NCI-H1436 (cell line): ENCODE measurements at places on chromosomes 11 and 22.

GRCh38 chr11:9717719-9718118, 53.8 kb downstream of the SWAP70 start:
- DNase-seq: no peak

DNA sequence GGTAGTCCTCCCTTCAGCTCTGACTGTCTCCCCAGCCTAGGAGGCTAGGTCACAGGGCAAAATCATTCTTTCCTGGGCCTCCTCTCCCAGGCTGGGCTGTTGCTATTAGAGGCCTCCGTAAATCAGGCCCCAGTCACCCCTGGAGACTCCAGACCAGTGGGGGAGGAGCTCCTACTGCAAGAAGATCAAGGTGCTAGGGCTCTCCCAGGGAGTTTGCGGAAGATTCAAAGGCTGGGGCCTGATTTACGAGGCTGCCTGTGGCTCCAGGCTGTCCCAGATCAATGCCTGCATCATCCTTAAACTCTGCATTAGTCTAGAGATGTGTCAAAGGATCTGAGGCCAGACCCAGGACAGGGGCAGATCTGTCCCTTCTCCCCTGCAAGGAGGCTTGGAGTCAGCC, 346.2 kb downstream of the TENM4 start:
- DNase-seq: no peak

DNA sequence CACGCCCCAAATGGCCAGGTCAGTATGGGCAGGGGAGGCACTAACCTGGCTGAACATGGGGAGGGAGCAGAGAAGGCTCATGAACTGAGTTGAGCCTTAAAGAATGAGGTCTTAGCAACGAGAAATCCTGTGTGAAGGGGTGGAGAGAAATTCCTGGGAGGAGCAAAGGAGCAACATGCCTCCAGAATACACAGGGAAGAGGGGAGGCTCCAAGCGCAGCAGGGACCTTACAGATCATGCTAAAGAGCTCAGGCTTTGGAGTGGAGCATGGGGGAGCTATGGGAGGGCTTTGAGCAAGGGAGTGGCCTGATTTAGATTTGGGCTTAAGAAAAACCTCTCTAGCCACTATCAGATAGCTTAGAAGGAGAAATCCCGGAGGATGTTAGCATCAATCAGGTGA, 88.1 kb downstream of the MN1 start:
- DNase-seq: no peak

DNA sequence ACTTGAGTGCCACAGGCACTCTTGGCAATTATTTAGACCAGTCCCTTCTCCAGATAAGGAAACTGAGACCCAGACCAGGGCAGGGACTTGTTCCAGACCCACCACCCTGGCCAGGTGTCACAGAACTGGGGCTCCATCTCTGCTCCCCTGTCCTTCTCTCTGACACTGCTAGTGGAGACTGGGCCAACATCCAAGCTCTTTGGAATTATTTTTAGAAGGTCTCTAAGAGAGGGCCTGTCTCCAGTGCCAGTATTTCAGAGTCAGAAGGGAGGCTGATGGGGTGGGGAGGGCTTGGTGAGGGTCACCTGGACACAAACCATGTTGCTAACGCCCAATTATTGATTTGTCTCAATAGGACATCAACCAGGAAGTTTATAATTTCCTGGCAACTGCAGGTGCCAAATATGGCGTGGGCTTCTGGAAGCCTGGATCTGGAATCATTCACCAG, 32.7 kb downstream of the POLR3H start:
- no peak for DNase-seq

DNA sequence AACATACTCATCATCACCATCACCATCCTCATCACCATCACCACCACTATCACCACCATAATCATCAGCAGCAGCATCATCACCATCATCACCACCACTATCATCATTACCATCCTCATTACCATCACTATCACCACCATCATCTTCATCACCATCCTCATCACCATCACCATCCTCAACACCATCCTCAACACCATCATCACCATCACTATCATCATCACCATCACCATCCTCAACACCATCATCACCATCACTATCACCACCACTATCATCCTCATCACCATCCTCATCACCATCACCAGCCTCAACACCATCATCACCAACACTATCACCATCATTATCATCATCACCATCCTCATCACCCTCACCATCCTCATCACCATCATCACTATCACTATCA, 16.6 kb downstream of the RTN4R start:
- no peak for DNase-seq

- no peak for DNase-seq
Observed at GRCh38 chr11:94675813-94676212, 92.3 kb upstream of the AMOTL1 start.

DNA sequence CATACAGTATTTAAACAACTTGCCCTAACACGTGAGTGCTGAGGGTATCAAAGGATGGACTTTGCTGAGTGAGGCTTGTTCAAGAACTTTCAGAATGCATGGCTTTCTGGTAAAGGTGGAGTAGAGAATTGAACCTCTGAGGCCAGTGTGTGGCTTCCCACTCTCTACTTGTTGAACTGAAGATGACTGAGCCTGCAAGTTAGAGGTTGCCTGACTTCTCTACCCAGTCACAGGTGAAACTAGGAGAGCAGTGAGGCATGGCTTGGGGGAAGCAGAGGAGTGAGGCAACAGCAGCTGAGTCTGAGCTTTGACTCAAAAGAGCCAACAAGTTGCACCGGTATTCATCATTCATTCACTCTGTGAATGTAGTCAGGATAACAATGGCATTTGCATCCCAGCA, 256.4 kb upstream of the SESN3 start:
- no peak for DNase-seq

DNA sequence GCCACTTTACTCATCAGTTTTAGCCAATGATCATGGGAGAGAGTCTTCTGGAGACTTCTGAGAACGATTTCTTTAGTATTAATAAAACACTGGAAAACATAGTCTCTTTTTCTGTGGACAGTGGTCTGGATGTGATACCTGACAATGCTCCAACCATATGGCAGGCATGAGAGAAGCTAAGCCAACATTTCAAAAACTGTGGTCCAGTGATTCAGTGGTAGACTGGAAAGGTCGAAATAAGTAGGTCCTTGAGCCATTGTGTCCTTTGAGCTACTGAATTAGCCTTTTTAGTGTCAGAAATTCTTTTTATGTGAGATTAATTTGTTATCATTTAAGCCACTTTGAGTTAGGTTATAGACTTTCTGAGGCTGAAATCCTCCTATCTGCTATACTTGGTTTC, 197.7 kb upstream of the CTSC start:
- no peak for DNase-seq

GRCh38 chr11:116427903-116428637, 344.7 kb downstream of the BUD13 start:
- DNase-seq: peak; percentile 48

GRCh38 chr11:61551634-61552033, 29.2 kb downstream of the SYT7 start:
- DNase-seq: no peak

DNA sequence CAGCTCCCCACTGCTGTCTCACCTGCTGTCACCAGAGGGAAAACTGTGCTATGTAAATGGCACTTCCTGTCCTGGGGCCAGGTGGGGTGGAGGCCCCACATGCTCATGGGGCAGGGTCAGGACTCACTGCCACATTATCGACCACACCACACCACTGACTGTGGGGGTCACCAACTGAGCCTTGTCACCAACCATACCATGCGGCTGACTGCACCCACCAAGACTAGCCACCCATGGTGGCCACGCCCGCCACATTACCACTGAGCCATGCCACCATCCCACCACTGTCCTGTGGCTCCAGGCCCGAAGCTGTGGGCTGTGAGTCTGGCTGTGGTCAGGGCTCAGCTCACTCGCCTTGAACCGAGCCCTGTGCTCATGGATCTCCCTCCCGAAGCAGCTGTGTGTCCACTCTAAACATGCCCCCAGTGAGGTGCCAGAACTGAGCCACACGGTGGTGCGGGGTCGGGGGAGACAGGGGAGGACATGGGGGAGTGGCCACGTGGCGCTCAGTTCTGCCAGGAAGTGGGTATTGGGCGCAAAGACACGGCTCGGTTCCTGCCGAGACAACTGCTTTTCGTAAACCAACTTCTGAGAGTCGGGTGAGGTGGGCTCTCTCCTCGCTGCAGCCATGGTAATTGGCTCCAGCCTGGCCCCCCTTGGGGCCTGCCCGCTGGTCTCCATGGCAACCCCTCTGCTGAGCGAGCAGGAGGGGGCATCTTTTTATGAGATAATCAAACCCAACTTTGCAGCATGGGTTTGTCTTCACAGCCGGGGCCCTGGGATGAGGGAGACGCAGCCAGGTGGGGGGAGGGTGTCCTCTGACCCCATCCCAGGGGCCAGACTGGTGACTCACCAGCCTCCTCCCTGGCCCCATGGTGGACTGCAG, 23.2 kb downstream of the RTN4R start:
- DNase-seq: no peak

DNA sequence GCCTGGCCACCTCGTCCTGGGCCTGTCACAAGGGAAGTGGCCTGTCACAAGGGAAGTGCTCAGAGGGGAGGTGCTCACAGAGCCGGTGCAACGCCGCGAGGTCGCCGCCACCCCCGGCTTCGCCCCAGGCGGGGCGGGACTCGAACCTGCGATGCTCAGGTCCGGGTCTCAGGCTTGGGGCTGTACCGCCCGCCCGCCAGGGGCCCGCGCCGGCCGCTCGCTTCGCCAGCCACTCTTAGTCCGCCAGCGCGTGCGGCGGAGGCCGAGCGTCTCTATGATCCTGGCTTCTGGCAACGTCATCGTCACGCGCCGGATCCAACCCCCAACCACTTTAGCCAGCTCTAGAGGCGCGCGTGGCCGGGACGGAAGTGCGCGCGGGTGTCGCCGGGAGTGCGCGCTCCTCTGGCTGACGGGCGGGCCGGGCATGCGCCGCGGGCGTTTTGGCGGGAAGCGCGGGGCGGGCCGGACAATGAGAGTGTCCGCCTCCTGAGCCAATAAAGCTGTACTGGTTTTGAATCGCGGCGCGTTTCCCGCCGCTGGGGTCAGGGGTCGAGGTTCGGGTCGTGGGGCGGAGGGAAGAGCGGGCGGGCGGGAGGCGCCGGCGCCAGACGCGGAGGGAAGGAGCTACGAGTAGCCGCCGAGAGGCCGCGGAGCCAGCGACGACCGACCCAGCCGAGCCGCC, at the start of gene TRMT2A:
TRMT2A (minus strand) TSS at position 276 of the 682 bp plus-strand sequence. CDS start 320 bp downstream, outside the sequence.
- peak; percentile 95 for DNase-seq

GRCh38 chr11:57407010-57407920, 16.8 kb upstream of the PRG2 start:
- no peak for DNase-seq

DNA sequence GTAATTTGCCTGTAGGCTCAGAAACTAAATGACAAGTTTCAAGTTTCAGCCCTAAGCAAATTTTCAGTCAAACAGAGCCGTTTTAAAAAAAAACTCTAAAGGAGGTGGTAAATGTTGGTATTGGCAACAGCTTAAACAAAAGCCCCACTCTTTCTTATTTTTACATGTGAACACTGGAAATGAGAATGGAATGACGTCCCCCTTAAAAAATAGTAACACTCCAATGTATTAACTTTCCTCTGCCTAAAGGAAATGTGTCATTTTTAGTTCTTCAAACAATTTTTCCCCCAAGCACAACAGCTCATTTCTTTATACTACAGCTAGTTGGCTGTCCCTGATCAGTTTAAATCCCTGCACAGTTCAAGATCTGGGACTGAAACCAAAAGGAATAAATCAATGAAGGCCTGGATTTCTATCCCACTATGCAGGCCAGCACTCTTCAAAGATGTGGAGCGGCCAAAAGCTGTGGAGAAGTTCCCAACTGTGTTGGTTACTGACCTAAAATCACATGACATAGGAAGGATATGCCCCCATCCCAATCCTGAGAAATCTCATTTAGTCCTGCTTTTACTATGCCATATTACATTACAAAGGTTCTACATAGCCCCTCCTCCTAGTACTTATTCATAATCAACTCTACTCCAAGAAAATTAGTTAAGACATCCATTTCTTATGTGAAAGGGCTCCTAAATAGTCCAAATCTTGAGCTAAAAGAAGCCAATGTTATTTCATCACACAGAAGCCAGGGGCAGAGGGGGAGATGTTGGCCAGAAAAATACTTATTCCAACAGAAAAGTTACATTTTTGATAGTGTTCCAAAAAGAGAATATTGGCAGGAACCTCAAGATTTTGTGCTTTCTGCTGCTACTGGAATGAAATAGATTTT, 95.9 kb downstream of the CADM1 start:
- no peak for DNase-seq

GRCh38 chr11:115720602-115721245, 216.5 kb upstream of the CADM1 start:
- DNase-seq: no peak

- DNase-seq: no peak
Observed at GRCh38 chr11:33643167-33643824, 57.3 kb downstream of the C11orf91 start.

- no peak for DNase-seq
Observed at GRCh38 chr11:126512741-126513715, 157.5 kb downstream of the ST3GAL4 start.

- no peak for DNase-seq
Observed at GRCh38 chr11:80041136-80042000, 600.5 kb upstream of the TENM4 start.

DNA sequence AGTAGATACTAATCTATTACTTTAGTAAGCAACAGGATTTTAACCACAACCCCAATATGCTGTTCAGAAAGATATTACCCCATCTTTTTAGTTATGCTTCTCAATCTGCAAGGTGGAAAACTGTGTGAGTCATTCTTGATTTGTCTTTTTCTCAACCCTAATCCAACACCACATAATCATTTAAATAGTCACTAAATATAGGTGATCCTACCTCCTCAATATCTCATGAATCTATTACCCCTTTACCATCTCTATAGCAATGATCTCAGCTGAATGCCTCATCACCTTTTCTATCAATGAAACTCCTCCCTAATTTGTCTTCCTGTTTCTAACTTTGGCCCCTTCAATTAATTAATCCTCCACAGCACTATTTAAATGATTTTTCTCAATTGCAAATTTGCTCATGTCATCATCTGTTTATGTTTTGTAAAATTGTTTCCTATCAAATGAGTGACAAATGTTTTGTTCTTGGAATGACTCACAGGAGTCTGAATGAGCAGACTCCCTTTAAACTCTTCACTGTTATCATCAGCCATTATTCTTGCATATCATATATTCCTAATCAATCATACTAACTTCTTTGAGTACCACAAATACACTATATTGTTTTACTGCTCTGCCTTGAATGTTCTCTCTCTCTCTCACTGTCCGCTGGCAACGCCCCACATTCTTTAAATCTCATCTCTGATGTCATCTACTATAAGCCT, 26.1 kb downstream of the SNX19 start:
- no peak for DNase-seq

- DNase-seq: no peak
Observed at GRCh38 chr11:103789952-103790351, 246.5 kb upstream of the DDI1 start.

- DNase-seq: no peak
Observed at GRCh38 chr11:67436459-67437081, 912 bp downstream of the PTPRCAP start.
